ENCODE measurements at places on chromosomes 16 and 17.

- DNase-seq = no peak
These were observed 13.1 kb downstream of the MRM3 start for GRCh38 chr17:795276-795675.

DNA sequence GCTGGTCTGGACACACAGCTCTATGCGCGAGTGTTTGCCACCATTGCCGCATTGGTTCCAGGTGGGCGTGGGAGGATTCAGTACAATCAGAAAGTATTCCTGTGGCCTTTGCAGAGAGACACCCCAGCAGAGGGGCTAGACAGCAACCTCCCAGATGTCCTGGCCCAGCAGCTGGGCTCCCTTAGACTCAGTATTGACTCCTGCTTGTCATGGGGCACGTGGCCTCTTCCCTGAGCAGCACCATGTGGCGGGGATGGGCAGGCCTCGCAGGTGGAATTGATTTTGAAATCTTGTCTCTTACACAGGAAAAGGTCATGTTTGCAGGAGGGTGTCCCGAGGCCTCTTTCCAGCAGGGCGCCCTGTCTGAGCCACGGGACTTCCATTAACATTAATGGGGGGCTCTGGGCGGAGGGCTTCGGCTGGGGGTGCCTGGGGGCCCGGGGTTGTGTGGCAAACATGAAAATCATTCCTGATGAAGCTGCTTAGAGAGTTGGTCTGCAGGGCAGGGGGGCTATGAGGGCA, 96.4 kb downstream of the C16orf78 start:
- no peak for DNase-seq

DNA sequence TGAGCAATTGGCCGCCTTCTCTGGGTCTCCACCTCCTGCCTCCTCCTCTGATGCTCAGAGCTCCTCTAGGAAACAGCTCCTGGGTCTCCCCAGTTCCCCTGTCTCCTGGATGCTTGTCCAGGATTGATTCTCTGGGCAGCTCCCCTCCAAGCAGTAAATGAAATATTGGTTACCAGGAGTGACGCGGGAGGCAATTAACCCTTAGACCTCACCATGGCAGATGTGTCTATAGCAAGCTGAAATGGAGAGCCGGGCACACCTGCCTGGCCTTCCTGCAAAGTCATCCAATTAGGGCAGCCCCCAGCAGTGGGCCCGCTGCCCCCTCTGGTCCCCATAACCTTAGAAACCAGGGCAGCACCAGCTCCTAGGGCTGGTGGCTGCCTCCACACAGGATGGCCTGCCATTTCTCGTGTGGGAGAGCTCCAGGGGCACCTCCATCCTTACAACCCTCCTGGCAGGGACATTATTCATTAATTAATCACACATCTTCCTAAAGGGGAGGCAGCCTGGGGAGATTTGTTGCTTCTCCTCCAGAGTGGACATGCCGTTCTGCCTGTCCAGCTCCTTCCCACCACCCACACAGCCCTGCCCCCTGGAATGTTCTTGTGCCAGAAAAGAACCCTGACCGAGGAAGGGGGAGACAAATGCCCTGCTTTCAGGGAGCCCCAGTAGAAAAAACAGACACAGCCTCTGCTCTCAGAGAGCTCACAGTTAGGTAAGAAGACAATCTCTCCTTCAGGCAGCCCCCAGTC, 8.3 kb upstream of the KIF18B start:
- DNase-seq = no peak

DNA sequence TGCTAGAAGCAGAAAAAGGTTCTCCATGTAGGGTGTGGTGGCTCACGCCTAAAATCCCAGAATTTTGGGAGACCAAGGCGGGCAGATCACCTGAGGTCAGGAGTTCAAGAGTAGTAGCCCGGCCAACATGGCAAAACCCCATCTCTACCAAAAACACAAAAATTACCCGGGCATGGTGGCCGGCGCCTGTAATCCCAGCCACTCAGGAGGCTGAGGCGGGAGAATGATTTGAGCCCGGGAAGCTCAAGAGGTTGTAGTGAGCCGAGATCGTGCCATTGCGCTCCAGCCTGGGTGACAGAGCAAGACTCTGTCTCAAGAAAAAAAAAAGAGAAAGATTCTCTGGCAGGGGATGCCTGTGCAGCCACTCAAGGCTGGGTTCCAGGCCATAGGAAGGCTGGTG, 54.2 kb downstream of the PITPNM3 start:
- DNase-seq = no peak

GRCh38 chr16:63813862-63814261, 1308.0 kb downstream of the CDH11 start:
- no peak for DNase-seq

Data from stimulated activated CD8-positive, alpha-beta memory T cell treated with anti-CD3 and anti-CD28 coated beads, Interleukin-4, amount 100 ng/mL, for 24 hours (primary cell).